Fibroblast of the aortic adventitia (primary cell): ENCODE measurements at places on chromosomes 2 and 18. TPM values are rescaled to one million over a fixed set of nuclear protein-coding genes. Genes with fewer than 3 reads are reported as not detected.
A peak's percentile ranks its signal among the peaks of the same experiment; 100 is the strongest.

DNA sequence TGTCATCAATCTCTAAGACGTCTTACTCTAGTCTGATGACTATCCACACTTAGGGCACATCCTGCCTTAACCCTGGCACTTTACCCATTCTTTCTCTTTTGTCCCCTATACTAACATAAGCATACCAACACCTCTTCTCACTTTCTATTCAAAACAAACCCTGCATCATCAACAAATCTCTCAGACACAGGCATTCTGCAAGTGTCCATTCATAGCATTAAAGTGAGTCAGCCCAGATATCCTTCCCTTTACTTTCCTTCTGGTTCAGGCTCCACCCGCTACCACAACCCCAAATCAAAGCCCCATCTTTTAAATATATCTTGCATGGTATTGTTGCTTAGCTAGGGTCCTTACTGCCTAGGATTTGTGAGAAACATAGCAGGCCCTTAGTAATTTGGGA lies 3.8 kb downstream of the GRB14 start:
- peak; percentile 51 for DNase-seq

GRCh38 chr2:157848213-157848612 lies 27.9 kb downstream of the ACVR1 start:
- DNase-seq: no peak

DNA sequence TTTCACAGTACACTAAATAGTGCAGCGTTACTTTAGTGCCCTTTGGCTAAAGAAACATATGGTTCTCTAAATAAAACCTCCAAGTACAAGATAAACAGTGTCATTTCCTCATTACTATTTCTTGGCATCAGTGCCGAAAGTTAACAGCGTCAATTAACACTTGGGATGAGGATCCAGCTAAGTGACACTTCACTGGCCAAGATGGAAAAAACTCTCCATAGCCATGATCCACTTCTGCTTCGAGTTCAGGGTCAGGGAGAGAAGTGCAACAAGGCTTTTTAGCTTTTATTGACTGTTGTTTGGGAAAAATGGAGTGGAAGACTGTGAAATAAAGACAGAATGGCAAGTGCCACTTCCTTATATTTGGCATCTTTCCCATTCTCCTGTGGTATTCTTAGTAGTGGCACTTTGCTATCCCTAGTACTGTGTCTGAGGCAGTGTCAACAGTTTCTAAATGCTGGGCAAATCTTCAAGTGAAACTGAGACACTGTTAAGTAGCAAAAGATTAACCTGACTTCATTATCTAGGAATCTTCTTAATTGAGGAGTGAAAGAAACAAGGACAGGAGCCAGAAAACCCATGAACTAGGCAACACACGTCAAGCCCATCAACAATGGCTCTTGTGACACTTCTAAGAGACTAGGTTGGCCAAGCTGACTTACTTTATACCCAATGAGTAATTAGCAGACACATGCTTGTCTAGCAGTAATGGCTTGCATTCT lies 222.5 kb upstream of the SESTD1 start:
- no peak for DNase-seq

DNA sequence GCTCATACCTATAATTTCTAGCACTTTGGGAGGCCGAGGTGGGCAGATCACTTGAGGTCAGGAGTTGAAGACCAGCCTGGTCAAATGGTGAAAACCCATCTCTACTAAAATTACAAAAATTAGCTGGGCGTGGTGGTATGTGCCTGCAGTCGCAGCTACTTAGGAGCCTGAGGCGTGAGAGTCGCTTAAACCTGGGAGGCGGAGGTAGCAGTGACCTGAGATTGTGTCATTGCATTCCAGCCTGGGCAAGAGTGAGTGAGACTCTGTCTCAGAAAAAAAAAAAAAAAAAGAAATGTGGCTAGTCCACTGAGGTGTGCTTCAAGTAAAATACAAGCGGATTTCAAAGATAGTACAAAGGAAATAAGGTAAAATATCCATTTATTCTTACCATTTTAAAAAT lies 46.2 kb downstream of the RBKS start:
- no peak for DNase-seq

DNA sequence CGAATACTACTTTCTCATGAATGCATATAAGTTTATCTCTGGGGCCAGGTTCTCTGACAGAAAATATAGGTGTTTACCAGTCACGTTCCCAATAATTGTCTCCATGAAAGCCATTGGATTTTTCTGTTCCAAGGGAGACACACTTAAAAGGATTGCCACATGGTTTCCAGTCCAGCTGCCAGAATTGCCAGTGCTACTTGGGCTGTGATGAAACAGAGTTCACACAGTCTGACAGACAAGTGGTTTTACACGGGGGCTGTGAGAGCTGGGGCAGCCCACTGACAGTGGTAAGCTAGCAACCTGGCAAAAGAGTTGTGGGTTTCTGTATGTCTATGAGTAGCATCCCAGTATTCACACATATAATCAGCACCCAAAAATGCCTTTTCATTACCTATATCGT lies 27.7 kb upstream of the ATRAID start:
- peak; percentile 49 for DNase-seq

DNA sequence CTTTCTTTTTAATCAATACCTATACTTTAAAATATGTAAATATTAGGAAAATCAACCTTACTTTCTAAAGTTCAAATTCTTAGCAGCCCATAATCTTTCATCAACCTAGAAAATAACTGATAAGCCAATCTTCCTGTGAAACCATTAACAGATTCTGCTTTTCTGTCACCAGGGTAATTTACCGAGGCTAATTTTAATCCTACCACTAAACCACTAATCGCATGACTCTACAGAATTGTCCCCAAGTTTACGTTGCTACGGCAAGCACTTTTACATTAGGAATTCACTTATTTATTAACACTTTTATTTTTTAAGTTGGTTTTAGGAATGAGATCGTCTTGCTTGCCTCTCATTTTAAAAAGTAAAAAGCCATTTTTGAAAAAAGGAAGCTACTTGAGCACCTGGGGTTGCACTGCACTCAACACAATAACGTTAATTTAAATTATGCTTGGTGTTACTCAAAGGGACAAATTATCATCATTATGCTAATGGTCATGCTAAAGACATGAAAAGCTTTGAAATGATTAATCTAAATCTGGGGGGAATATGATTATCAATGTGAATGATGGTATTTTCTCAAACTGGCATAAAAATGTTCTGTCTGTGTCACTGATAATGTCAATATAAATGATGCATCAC lies 10.2 kb downstream of the ZNF516 start:
- DNase-seq: no peak

DNA sequence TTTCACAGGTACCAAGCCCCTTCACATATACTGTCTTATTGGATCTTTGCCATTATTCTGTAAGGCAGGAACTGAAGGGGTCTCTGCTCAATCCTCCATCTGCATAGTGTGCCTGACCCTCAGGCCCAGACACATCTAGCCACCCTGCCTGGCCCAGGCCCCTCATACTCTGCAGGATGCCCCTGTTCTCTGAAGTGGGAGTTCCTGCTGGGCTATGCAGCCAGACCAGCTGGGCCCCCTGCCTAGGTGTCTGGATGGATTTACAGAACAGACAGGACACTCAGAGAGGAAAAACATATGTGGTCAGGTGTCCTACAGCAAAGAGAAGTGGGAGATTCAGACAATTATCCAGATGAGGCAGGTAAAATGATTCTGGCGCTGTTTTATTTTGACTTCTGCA lies 42.0 kb downstream of the SLC4A5 start:
- no peak for DNase-seq

DNA sequence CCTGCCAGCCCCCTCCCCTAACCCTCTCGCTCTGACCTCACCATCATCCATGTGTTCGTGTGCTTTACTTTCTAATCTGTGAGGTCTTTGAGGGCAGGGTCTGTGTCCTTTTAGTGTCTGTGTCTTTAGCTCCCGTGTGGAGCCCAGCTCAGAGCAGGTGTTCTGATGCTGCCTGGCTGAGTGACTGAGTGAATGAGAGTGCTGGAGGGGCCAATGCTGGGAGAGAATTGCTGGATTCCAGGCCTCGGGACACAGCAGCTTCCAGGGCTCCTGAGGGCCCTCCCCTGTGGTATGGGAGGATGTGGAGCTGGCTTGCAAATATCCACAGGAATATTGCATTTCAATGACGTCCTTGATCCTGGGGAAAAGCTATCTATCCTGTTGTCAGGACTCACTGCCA lies 160.6 kb downstream of the ANKRD30B start:
- DNase-seq: no peak

DNA sequence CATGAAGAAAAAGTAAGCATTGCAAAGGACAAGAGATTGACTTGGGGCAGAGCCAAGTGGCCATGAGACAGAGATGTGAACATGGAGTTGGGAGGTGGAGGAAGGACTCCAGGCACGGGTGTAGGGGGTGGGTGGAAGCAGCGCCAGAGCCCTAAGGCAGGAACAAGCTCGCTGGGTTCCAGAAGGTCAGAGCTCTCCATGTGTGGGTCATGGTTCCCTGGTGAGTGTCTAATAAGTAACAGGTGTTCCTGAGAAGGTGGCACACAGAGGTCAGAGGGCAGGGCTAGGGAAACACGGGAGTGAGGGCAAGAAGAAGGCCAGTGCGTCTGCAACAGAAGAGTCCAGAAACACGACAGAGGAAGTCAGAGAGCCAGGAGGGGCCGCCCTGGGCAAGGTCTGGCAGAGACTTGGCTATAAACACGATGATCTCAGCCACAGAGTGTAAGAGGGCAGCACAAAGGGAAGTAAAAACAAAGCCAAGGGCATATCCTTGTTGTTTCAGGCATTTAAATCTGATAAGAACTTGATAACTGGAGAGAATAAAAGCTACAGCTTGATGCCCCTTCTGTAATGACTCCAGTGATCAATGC lies 260.8 kb downstream of the TGIF1 start:
- peak; percentile 39 for DNase-seq

GRCh38 chr18:70195852-70196434 lies 9.5 kb downstream of the RTTN start:
- DNase-seq: peak; percentile 78

- DNase-seq: no peak
These were observed 249.9 kb upstream of the THUMPD2 start for GRCh38 chr2:40028792-40029488.

GRCh38 chr2:68253219-68254068 lies 1.1 kb upstream of the PPP3R1 start:
- peak; percentile 53 for DNase-seq

GRCh38 chr2:24228470-24228869 lies 53.6 kb downstream of the FAM228A start:
- DNase-seq: peak; percentile 31

DNA sequence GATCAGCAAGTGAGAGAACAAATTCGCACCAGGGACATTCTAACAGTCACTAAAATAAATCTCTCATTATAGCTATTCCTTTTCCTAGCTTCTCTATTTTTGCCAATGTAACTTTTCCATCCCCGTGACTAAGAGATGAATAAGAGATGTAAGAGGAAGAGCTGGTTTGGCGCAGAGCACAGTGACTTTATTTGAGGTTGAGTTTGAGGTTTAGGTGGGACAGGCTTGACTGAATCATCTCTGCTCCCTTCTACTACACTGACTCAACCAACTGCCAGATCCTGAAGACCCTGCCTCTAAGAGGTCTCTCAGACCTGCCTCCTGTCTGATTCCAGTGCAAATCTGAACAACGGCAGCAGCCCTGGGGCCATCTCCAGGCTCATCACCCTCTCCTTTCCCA lies 28.0 kb downstream of the RFX8 start:
- peak; percentile 72 for DNase-seq

- DNase-seq: no peak
These were observed 11.5 kb downstream of the AMER3 start for GRCh38 chr2:130766711-130767407.

DNA sequence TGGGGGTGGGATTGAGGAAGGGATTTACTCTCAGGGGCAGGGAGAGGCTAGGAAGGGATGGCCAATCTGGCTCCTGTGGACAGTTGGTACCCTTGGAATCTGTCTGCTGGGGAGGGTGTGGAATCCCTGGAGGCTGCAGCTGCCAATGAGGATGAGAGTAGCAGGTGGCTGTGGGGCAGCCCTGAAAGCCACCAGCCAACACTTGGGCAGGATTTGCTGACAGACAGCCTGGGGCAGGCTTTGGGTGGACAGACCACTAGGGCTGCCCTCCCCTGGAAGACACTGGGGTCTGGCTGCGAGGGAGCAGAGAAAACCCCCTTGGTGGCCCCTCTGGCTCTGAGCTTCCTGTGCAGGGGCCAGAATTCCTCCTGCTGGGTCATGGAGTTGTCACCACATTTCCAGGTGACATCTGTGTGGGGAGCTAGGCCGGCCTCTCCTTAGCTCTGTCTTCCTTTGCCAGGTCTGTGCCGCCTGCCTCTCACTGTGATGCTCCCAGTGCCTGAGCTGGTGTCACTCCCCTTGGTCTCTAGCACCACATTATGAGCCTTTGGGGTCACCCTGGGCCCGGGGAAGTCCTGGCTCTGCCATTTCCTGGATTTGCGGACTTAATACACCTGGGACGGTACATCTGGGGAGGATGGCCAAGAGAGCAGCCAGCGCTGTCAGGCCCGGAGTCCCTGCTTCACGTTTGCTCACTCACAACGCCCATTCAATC lies 13.4 kb upstream of the ARHGEF4 start:
- no peak for DNase-seq

- no peak for DNase-seq
These were observed 22.1 kb downstream of the RAB3GAP1 start for GRCh38 chr2:135074216-135074615.

DNA sequence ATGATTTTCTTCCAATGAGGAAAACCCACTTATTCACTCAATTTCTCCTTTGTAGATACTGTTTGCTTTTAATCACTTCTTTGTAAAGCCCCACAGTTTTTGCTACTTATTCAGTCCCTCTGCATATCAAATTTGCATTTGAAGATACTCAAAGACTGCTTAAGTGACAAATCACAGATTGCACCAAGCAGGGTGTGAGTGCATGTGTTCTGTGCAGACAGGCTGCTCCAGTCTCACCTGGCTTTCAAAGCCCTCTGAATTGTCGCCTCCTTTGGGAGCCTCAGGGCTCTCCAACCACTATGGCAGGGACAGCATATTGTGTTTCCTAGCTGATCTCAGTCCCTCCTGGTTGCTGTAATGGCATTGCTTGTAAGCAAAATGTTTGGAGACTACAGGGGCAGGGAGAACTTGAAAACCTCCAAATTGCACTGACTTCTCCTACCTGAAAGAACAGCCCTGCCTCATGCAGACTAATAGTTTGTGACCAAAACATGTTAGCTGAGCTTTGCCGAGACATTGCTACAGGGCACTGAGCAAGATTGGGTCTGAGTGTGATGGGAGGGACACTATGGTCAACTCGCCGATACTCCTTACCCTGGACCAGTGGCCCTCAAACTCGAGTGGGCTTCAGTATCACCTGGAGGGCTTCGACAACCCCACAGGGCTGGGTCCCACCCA lies 96.8 kb downstream of the POLE4 start:
- DNase-seq: no peak

GRCh38 chr18:65523461-65523860 lies 227.4 kb upstream of the CDH7 start:
- no peak for DNase-seq

SLC19A3 gene
- total RNA-seq: 0.18 and 1.6 TPM in 2 replicates

MLPH gene
- total RNA-seq: 5.2 and 6.1 TPM in 2 replicates

RSAD2 gene
- total RNA-seq: 0.63 and 4.0 TPM in 2 replicates

SULT1C3 gene
- not detected in 2 replicates for total RNA-seq

NDUFS1 gene
- 121 and 148 TPM in 2 replicates for total RNA-seq

DCDC2C gene
- not detected in 2 replicates for total RNA-seq

SKOR2 gene
- not detected in 2 replicates for total RNA-seq
